NCI-H1105 (cell line): ENCODE measurements at places on chromosomes 6 and 20.

- no peak for DNase-seq
Measured at GRCh38 chr6:109820706-109821350, 129.7 kb downstream of the FIG4 start.

DNA sequence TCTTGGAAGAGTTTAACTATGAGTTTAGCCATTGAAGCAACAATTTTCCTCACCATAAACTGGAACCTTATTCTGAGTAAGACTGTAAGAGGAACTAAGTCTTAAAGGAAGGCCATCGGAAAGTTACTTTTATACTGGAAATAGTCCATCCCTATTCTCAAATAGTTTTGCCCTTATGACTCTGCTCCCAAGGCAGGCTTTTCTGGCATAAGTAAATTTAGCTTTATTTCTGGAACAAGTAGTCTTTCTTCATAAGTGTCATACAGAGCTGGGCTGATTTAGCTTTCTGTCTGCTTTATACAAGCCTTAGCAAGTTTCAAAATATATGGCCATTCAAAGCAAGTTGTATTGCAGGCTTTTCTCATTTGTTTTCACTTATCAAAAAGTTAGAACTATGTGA is 328.1 kb downstream of the HACE1 start:
- no peak for DNase-seq

DNA sequence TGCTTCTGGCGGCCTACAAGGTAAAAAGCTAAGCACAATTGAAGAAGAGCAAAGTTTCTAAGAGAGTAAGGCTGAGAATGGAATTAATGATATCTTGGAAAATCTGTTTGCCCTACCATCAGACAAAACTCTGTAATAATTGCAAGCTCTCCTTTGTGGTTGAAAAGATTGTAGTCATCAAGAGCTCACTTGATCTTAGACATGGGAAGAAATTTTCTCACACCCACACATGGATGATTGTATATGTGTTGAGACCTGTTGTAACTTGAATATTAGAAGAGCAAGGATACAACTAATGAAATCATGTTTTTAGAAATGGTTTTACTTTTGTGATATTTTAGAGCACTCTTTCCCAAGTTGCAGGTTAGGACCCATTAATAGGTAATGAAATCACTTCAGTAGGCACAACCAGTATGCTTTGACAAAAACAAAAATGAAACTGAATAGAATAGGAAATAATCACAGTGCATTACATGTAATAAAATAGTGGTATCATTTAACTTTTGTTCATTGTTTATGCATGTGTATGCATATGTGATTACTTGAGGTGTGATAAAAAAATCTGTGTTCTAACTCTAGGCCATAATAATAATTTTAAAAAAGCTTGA is 14.0 kb downstream of the DCBLD1 start:
- DNase-seq: no peak

DNA sequence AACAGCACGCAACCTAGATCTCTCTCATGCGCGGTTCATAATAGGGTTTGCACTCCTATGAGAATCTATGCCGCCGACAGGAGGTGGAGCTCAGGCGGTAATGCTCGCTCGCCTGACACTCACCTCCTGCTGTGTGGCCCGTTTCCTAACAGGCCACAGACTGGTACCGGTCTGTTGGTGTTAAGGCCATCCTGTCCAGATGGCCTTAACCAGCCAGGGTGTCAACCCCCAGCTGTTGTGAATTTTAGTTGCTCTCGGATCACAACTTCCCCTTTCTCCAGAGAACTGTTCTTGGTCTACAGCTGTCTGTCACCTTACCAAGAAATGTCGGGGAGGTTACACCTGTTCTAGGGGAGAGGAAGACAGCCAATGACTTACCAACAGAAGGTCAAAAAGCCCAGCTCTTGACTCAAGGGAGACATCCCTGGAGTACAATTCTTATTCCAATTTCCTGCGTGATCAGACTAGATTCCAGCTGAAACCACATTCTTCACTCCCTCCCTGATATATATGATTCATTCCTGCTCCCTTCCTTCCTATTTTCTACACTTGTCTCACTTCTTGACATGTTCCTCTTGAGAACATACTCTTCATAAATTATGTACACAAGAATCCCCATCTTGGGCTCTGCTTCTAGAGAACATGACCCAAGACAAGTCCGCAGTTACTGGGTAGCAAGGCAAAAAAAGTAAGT is 23.1 kb upstream of the DNAAF9 start:
- no peak for DNase-seq

- DNase-seq: no peak
Measured at GRCh38 chr6:31794294-31794865, 1.2 kb downstream of the VARS1 start.

DNA sequence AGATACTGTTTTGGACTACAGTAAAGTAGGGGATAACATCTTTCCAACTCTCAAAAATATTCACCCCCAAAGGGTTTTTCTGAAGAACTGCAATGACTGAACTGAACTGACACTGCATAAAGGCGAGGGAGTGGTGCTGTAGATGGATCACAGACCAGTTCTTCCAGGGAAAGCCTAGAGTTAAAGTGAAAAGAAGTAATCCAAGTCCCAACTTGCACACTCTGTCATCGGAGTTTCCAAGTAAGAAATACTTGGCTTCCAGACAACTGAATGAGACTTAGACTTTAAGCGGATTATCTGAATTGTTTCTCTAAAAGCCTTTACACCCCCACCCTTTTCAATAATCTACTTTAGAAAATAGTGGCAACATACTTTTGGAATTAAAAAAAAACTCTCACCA is 134.1 kb upstream of the PREP start:
- DNase-seq: no peak

DNA sequence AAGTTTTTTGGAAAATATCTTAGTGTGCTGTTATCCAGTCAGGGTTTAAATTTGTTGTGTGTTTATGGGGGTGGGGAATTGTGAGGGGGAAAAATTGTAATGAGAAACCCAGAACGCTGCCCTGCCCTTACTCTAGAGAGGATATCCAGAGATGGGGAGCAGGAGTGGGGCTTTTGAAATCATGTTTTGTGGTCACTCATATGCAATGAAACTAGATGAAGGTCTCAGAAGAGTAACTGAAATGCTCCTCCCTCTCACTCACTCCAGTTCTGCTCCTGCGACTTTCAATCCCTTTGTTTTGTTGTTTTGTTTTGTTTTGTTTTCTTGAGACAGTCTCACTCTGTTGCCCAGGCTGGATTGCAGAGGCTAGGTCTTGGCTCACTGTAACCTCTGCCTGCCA is 100.0 kb downstream of the CRYBG1 start:
- no peak for DNase-seq

DNA sequence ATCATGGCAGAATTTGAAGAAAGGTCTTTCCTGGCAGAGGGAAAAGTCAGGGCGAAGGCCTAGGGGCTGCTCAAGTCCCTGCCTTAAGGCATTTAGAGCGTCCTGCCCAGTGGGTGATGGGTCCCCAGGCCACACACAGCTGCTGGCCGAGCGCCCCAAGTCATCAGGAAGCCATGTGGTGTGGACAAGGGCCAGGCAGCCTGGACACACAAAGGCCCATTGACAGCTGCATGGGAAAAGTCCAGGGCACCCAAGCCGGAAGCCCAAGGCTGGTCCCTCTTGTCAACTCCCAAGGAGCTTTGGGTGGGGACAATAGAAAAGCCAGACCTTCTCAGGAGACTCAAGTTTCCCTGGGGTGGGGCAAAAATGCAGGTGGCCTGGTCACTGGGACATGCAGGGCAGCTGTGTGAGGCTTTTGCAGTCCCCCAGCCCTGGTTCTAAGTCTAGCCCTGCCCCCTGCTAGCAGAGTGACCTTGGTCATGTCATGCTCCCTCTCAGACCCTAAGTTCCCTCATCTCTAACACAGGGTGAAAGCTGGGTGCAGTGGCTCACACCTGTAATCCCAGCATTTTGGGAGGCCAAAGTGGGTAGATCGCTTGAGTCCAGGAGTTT is 44.3 kb upstream of the PTGIS start:
- no peak for DNase-seq

- no peak for DNase-seq
Measured at GRCh38 chr6:16824845-16825685, 63.8 kb upstream of the ATXN1 start.

DNA sequence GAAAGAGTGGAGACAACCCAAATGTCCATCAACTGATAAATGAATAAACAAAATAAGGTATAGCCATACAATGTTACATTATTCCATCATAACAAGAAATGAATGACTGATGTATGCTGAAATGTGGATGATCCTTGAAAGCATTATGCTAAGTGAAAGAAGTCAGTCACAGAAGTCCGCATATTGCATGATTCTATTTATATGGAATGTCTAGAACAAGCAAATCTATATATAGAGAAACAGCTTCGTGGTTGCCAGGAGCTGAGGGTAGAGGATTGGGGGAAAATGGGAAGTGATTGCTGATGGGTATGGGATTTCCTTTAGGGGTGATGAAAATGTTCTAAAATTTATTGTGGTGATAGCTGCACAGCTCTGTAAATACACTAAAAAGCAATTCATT is 196.8 kb downstream of the ATXN1 start:
- no peak for DNase-seq

DNA sequence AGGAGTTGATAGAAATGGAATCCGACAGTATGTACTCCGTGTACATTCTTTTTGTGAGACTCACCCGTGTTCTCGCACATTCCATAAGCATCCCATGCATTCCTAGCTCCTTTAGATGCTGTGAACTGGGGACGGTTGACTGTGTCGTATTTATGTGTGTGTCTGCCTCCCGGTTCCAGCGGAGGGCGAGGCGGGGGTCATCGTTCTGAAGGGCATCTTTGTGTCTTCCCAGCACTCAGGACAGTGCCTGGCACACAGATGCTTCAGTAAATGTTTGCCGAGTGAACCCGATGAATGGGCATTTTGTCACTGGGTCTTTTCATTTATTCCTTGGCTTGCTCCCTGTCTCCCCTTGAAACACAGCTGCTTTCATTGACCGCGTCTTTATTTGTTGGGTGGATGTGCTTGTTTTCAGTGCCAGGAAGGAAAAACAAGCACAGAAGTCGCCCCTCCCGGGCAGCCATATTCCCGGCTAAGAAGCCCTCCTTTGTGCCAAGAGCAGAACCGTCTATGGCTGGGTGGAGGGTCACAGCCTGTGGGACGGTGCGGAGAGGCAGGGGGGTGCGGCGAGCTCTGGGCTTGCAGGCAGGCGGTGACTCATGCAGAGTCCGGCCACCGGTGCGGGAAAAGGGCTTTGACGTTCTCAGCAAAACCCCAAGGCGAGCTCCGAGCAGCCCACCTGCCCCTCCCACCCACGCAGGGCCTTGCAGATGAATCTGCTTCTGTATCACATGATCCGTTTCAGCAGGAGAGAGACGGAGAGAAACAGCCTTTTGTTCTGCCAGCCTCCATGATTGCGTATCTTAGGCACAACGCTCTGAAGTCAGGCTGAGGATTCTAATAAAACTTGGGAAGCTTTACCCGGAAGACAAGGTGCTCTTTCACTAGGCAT is 11.2 kb upstream of the PSMG4 start:
- DNase-seq: no peak

GRCh38 chr6:28353981-28354676 is 4.4 kb downstream of the ZKSCAN3 start:
- no peak for DNase-seq

DNA sequence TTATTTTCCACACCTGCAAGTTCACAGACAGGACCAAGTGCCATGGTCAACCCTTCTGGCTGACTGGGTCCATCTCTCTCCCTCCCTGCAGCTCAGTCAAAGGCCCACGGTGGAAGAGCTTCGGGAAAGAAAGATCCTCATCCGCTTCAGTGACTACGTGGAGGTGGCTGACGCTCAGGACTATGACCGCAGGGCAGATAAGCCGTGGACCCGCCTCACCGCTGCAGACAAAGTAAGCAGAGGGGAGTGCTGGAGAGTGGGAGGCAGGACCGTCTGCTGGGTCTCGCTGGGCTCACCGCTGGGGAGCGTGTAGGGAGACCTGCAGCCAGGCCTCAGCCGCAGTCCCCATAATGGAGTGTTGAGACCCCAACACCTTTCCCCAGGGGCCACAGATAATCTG is 45.0 kb downstream of the TBC1D7 start:
- no peak for DNase-seq

DNA sequence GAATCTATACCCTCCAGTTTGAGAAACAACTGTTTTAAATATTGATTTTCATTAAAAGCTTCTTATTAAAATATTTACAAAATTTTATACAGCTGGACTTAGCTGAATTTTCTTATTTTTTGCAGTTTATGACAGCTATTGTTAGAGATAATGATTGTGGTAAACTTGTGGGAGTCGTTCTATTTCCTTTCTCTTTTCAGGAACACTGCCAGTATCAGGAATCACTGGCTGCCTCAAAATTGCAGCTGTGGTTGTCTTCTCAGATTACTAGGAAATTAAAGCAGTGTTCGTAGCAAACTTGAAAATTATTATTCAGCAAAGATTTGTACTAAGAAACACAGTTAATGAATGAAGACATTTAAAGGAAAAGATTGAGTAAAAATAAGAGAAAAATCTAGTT is 311.0 kb downstream of the CENPW start:
- DNase-seq: no peak

DNA sequence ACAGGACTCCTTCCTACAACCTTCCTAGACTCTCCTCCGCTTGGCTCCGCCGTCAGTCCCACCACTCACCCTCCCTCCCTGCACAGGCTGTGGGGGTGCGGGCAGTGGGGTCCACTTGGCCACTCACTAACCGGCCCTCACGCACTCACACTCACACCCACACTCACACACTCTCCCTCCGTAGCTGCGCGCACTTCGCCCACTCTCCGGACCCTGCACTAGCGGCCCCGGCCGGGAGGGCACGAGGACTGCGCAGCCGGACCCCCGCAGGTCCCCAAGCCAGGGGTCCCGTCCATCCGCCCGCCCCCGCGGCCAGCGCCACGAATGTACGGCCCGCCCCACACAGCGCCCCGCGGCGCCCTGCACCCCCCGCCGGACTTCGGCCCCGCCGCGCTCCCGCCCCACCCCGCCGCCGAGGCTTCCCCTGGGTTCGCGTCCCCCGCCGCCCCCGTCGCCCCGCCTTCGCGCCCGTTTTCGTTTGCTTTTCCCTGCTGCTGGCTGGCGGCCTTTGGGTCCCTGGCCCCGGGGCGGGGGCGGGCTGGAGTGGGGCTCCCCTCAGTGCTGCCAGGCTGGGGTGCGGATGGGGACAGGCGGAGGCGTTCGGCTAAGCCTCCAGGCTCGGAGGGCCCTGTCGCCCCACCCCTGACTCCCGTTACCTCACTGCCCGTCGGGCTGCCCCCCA is 23.0 kb upstream of the SLC22A7 start:
- peak; percentile 17 for DNase-seq
